Type B pancreatic cell (in vitro differentiated cells): ENCODE measurements at places on chromosomes 11 and 22.
A peak's percentile ranks its signal among the peaks of the same experiment; 100 is the strongest.

DNA sequence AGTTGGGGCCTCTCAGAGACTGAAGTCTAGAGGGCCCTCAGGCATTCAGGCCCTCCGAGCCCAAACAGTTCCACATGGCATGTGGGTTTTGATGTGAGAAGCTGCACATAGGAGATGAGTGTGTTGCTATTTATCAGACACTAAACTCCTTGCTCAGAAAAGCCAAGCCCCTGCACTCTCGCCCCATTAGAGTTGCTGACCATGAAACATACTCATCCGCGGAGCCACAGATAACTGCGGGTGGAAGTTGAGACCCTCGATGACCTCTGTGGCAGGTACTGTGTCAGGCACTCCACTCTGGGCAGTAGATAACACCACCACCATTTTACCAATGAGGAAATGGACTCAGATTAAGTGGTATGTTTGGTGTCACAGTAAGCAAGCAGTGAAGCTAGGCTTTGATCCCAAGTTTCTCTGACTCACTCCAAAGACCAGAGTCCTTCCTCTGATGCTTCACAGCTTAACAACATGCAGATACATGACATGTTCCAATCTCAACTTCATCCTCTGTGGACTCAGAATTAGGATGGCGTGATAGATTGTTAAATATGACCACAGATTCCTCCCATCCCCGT lies 202.1 kb downstream of the ADAMTS15 start:
- DNase-seq: peak; percentile 34

DNA sequence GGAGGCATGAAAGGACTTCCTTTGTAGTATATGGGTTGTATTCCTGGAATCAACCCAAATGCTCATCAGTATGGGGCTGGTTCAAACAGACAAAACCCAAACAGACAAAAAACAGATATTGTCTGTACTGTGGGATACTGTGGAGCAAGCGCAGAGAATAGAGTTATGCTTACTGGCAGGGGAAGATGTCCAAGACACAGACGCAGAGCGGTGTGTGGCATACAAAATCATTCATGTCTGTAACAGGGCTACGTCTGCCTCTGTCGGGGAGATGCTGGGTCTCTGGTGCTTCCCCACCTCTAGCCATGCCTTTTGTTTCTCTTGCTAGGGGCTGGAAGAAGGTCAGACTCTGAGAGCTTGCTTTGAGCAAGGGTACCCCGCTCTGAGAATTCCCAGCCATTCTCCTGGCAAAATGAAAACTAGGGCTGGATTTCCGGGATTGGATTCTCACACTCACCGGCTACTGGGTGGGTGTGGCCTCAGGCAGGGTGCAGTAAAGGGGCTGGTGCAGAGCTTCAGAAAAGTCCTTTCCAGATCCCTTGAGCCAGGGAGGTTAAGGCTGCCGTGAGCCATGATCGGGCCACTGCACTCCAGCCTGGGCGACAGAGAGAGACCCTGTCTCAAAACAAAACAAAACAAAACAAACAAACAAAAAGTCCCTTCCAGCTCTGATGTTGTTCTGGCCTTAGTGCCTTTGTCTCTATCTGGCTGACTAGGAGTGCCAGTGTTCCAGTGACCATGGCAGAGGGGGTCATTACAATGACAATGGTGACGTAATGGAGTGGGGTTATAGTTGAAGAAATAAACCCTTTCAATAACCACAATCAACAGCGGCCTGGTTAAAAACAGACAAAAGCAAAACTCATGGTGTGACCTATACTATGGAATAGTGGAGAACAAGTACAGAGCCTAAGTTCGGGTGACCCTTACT lies 2.9 kb upstream of the ABCC8 start:
- no peak for DNase-seq

- no peak for DNase-seq
Measured at GRCh38 chr22:45600790-45601730, 70.6 kb upstream of the ATXN10 start.

DNA sequence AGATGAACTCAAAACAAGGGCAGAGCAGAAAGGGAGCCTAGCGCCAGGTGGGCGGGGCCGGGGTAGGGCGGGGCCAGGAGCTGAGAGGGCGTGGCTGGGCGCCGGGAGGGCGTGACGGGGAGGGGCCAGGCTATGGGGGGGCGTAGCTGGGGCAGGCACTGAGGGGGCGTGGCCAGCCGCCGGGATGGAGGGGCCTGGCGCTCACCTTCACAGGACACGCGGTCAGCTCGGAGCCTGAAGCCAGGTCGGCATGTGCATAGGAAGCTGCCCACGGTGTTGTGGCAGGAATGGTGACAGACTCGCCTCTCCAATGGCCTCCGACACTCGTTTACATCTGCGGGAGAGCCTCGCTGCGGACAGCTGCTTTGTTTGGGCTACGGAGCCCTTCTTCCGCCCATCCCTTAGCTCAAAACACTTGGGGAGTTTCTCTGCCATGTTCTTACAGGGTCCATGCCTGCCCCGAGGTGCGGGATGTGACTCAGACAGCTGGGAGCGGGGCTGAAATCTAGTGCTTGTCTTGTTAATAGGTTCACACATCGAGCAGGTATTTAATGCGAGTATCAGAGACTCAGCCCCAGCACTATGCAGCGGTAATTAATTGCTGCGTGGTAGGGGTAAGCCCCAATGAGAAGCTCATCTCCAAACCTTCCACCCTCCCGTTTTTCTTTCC lies 13.4 kb downstream of the VWCE start:
- DNase-seq: no peak

DNA sequence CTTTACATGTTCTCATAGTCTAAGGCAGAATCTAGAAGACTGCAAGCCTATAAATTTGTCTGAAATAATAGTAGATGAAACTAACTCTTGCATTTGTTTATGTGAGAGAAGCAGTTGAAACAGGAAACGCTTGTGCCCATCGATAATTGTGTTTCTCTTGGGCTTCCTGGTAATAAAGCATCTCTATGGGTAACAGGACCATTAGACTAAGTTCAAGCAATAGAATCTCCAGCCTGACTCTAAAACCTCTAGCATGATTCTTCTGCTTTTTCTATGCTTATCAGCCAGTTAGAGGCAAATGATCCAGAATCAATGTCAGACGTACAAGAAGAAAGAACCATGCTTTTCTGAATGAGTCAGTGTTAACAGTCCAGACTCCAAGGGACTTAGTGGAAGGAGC lies 1734.4 kb downstream of the LRRC4C start:
- DNase-seq: no peak

DNA sequence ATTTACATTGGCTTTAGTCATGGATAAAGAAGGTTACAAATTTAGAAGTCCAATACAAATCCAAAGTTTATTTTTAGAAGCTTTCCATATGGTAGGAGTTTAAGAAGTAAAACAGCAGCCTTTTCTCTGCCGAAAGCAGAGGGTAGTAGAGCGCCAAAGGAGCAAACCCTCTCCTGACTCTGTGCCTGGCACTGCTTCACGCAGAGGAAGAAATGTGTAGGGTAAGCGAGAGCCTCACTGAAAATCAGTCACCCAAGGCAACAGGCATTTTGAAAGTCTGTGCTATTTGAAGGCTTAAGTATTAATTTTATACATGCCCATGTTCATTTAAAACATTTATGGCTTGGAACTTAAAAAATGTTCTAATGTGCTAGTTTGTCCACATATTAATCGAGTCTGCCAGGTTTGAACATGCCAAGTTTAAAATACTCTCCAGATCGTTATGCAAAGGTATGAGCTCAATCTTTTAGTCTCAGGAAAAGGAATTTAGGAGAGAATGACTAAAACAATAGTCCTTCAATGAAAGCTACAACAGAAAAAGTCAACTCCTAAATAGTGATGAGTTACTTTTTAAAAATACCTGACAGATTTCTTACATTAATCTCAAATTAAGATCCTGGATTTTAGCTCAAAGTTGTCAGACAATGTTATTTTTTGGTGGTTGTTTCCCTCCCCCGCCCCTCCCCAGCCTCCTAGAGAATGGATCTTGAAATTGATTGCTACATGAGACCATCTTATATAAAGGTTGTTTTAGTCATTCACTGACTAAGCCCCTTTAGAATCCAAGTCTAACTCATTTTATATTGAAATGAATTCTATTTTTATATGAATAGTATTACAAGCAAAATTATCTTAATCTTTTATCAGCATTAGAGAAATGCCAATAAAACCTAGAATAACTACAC lies 38.7 kb downstream of the MRTFA start:
- DNase-seq: no peak

DNA sequence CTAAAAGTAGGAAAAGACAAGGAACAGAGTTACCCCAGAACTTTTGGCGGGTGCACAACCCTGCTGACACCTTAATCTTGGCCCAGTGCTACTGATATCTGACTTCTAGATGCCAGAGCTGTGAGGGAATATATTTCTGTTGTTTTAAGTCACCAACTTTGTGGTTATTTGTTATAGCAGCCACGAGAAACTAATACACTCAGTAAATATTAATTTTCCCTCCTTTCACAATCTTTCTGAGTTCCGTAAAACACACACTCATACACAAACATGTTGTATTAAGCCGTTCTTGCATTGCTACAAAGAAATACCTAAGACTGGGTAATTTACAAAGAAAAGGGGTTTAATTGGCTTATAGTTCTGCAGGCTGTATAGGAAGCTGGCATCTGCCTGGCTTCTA lies 16.1 kb upstream of the ZDHHC13 start:
- no peak for DNase-seq

DNA sequence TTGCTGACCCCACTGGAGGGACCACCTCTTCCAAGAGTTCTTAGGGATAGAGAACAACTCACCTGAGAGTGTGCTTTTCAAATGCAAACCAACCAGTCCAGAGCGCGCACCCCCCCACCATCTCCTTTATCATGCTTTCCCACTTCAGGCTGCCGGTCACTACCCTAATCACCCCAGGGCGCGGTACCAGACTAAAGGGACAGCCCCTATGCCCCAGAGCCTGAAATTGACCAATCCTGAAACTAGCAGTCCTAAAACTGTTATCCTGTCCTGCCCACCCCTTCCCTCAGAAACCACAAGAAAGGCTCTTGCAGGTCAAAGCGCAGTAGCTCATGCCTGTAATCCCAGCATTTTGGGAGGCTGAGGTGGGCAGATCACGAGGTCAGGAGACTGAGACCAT lies 37.0 kb downstream of the NEAT1 start:
- no peak for DNase-seq

GRCh38 chr11:70097783-70098563 lies 19.9 kb downstream of the ANO1 start:
- no peak for DNase-seq

DNA sequence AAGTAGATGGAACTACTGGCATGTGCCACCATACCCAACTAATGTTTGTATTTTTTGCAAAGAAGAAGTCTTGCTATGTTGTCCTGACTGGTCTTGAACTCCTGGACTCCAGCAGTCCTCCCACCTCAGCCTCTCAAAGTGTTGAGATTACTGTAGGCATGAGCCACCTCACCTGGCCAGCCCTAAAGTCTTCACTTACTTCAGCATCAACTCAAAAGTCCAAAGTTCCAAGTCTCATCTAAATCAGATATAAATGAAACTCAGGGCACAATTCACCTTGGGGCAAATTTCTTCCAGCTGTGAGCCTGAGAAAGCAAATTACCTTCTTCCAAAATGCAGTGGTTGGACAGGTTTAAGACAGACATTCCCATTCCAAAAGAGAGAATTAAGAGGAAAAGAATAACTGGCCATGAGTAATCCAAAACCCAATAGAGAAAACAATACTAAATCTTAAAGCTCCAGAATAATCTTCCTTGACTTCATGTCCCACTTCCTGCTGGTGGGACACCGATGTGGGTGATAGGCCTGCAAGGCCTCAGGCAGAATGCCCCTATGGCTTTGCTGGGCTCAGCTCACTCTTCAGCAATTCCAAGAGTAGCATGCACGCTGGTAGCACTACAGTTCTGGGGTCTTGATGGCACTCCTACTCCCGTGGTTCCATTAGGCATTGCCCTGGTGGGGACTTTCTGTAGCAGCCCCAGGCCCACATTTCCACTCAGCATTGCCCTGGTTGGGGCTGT lies 50.3 kb downstream of the TUG1 start:
- no peak for DNase-seq

GRCh38 chr11:117817368-117818040 lies 7.0 kb downstream of the FXYD2 start:
- DNase-seq: peak; percentile 94

DNA sequence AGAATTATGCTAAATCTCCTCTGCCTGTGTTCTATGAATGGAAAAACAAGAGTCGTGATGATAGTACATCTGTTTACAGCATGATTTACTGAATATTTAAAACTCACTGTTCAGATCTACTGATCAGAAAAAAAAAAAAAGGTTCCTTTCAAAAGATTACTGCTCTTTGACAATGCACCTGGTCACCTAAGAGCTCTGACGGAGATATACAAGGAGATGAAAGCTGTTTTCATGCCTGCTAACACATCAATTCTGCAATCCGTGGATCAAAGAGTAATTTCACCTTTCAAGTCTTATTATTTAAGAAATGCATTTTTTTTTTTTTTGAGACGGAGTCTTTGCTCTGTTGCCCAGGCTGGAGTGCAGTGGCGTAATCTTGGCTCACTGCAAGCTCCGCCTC lies 30.7 kb downstream of the CLTCL1 start:
- DNase-seq: no peak

- DNase-seq: no peak
Measured at GRCh38 chr22:48236261-48236660, 1473.8 kb downstream of the TBC1D22A start.

- DNase-seq: no peak
Measured at GRCh38 chr11:45362636-45363035, 76.5 kb upstream of the SYT13 start.

DNA sequence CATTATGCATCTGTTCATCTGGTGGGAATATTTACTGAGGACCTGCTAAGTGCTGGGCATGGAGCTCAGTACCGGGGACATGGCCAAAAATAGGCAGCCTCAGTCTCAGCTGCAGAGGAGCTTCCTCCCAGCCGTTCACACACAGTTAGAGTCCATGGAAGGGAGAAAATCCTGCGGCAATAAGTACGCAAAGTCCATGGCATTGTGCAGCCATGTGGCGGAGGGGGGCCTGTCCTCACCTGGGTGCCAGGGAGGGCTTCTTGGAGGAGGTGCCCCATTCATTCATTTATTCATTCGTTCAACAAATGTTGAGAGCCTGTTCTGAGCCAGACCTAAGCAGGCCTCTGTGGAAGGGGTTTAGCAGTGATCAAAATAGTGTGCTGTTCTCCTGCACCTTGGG lies 59.3 kb upstream of the ANO1 start:
- no peak for DNase-seq

- DNase-seq: no peak
Measured at GRCh38 chr11:111946499-111946898, 9.4 kb downstream of the DIXDC1 start.

GRCh38 chr11:12330485-12331231 lies 46.7 kb upstream of the PARVA start:
- no peak for DNase-seq

DNA sequence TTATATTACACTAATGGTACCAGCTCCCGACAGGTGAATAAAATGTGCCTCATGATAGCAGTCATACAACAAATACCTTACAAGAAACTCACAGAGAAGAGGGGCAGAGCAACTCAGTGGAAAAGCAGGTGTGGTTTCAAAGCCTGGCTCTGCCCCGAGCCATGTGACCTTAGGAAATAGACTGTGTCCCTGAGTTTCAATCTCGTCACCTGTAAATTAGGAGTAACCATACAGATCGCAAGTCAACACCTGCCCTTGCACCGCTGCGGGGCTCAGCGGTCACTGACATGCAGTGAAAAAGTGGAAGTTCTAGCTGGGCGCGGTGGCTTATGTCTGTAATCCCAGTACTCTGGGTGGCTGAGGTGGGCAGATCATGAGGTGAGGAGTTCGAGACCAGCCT lies 11.9 kb upstream of the MRTFA start:
- DNase-seq: no peak

- no peak for DNase-seq
Measured at GRCh38 chr11:86438685-86439084, 64.0 kb downstream of the CCDC81 start.

GRCh38 chr22:31853736-31854495 lies 90.4 kb upstream of the YWHAH start:
- DNase-seq: no peak
